Activated naive CD8-positive, alpha-beta T cell treated with anti-CD3 and anti-CD28 coated beads for 36 hours (primary cell): ENCODE measurements at places on chromosomes 6 and 20. TPM values are rescaled to one million over a fixed set of nuclear protein-coding genes. Genes with fewer than 3 reads are reported as not detected.

- H3K4me3 ChIP-seq, result no peak overlapping the region
- H3K27me3 ChIP-seq, result no peaks in the 10 kb centered on the region
- peaks cover 41% of the 10 kb centered on the region for H3K4me1 ChIP-seq
- DNase-seq, result no peak
- H3K36me3 ChIP-seq, result no peaks in the 10 kb centered on the region
- no peak overlapping the region for H3K27ac ChIP-seq
These were observed 337.9 kb downstream of the CD83 start for GRCh38 chr6:14455427-14455826.

- DNase-seq, result no peak
- H3K27me3 ChIP-seq, result peaks cover 19% of the 10 kb centered on the region
- H3K36me3 ChIP-seq, result no peaks in the 10 kb centered on the region
- no peak overlapping the region for H3K4me3 ChIP-seq
- no peak overlapping the region for H3K27ac ChIP-seq
These were observed 28.9 kb downstream of the TPD52L1 start for GRCh38 chr6:125182237-125183008.

DNA sequence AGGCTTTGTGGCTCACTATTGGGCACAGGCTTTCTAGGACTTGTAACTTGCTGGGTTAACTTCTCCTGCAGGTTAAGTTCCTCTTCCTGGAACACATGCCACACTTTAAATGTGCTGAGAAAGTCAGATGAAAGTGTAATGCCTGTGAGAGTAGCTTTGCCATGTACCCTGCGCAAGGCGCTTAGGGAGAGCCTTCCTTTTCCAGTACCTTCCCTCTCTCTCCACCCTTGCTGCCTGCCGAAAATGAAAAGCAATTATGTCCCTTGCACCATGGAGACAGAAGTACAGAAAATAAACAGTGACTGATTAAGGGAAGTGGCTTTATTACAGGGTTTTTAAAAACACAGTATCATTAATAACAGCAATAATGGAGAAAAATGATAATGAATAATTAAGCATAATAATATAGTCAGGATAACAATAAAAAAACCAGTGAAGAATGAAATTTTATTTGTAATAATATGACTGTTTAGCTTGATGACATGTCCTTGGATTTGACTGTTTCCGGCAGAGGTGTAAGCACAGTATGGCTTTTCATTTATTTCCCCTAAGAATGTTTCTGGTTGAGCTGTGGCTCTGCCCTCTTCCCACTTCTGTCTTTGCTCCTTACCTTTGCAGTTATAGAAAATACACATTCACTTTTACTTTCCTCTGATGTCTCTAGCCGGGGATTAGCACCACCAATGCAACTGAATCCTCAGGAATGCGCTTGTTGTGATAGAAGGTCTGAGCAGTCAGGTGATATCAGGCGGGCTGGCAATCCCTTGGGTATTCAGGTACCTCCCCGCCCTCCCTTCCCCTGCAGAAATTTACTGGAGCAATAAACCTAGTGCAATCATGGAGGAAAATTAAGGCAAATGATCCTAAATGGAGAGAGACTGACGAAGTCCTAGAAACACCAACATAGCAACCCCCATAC, 472.3 kb upstream of the CITED2 start:
- DNase-seq, result no peak
- H3K36me3 ChIP-seq, result no peaks in the 10 kb centered on the region
- H3K4me3 ChIP-seq, result no peak overlapping the region
- H3K4me1 ChIP-seq, result no peaks in the 10 kb centered on the region

The PLA2G7 gene
- total RNA-seq, result not detected

- peak; percentile 1 for DNase-seq
- H3K36me3 ChIP-seq, result peaks cover 2% of the 10 kb centered on the region
- peaks cover 5% of the 10 kb centered on the region for H3K4me1 ChIP-seq
- no peaks in the 10 kb centered on the region for H3K27me3 ChIP-seq
- H3K27ac ChIP-seq, result peak overlapping the region; percentile 36
These were observed 5.7 kb downstream of the PACRG start for GRCh38 chr6:162733489-162733888.

DNA sequence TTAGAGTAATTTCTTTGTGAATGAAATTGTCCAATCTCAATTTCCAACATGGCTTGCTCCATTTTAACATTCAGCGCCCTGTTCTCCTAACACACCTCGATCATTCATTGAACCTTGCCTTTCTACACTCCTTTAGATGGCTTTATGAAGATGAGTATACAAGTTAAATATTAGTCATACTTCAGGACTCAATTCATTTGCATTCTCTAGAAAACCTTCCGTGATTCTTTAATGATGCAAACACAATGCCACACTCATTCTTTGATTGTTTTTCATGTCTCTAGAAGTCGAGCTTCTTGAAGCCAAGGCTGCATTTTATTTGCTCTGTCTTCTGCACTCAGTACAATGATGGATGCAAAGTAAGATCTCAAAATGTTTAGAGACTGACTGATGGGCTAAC, 641.2 kb downstream of the DOK5 start:
- no peaks in the 10 kb centered on the region for H3K4me1 ChIP-seq
- H3K27ac ChIP-seq, result no peak overlapping the region
- no peak overlapping the region for H3K4me3 ChIP-seq
- no peak for DNase-seq

The NHLRC1 gene
- 0.16 TPM for total RNA-seq

DNA sequence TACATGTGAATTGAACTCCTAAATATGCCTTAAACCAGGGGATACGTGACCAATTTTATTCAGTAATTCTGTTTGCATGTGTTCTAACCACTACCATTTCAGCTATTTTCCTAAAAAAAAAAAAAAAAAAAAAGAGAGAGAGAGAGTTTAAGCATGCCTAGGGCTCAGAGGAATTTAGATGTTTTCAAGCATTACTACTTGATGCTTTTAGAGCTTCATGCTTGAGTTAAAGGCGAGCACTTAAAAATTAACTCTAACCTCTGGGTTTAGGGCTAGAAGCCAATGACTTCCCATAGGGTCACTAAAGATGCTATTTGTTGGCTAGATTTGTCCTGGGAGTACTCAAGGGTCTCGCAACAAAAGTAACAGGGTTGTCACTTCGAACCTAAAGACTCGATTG, 217.7 kb downstream of the ATXN1 start:
- no peaks in the 10 kb centered on the region for H3K27me3 ChIP-seq
- peaks cover 24% of the 10 kb centered on the region for H3K4me1 ChIP-seq
- peaks cover 32% of the 10 kb centered on the region for H3K36me3 ChIP-seq

The BANF2 gene
- total RNA-seq, result not detected

DNA sequence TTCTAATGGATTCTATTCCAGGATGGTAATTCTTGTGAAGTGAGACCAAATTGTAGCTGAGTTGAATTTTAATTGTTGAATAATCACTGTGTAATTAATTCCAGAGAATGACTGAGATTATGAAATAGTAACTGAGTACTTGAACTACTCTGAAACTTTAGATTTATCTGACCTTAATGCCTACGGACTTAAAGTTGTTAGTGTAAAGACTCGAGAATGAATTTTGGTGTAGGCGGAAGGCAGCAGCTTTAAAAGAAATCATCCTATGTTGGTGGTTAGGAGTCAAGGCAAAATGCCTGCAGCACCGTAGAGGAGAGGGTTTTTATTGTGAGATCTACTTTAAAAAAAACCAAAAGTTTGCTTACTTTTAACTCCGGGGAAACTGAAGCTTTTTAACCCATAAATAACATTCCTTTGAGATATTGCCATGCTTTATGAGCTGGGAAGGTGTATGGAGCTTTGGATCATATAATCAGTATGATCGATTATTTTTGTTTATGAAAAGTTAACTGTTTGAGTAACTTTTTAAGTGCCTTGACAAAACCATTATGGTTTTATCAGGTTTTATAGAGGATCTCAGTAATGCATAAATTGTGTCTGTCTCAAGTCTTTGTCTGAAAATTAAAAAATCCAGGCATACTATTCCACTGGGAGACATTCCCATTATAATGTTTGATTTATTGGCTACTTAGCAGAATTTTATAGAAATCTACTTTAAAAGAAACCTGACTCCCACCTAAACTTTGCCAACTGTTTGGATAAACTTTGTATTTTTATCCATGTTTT, 46.1 kb downstream of the MYO6 start:
- no peaks in the 10 kb centered on the region for H3K36me3 ChIP-seq
- no peaks in the 10 kb centered on the region for H3K4me1 ChIP-seq
- peaks cover 8% of the 10 kb centered on the region for H3K27me3 ChIP-seq
- DNase-seq, result no peak
- H3K4me3 ChIP-seq, result no peak overlapping the region

DNA sequence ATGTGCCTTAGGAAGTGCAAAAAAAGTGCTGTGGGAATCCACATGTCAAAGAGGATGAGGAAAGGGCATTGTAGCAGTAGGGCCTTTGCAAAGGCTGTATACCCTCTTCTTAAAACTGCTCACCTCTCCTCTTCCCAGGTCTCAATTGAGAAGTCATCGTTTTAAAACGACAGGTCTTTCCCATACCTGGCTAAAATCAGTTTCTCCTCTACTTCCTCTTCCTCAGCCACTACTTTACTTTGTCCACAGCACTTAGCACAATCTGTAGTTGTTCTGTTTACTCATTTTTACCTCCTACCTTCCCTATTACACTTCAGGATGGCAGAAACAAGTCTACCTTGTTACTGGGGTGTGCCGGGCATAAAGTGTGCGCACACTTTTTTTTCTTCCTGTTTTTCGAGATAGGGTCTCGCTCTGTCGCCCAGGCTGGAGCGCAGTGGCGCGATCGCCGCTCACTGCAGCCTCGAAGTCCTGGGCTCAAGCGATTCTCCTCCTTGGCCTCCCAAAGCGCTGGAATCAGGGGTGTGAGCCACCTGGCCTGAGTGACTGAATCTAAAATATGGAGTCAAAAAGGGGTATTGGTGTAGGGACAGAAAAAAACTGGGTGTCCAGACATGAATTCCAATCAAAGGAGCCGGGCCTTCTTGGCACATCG, 9.8 kb upstream of the ELOVL5 start:
- no peaks in the 10 kb centered on the region for H3K27me3 ChIP-seq
- DNase-seq, result no peak
- peak overlapping the region; percentile 82 for H3K4me3 ChIP-seq

The SIGLEC1 gene
- not detected for total RNA-seq

The CTCFL gene
- total RNA-seq, result not detected

The SIRPA gene
- 0.31 TPM for total RNA-seq

GRCh38 chr20:36447101-36447500, 94.2 kb upstream of the MYL9 start:
- no peak overlapping the region for H3K4me3 ChIP-seq
- H3K27ac ChIP-seq, result no peak overlapping the region
- H3K36me3 ChIP-seq, result no peaks in the 10 kb centered on the region
- no peak for DNase-seq

The NKX2-2 gene
- not detected for total RNA-seq

GRCh38 chr6:14638906-14639761, 521.6 kb downstream of the CD83 start:
- H3K4me1 ChIP-seq, result peaks cover 42% of the 10 kb centered on the region
- H3K4me3 ChIP-seq, result no peak overlapping the region
- H3K36me3 ChIP-seq, result no peaks in the 10 kb centered on the region
- H3K27ac ChIP-seq, result peak overlapping the region; percentile 23

GRCh38 chr20:50567860-50568548, 57.8 kb downstream of the PTPN1 start:
- H3K4me3 ChIP-seq, result no peak overlapping the region
- peaks cover 24% of the 10 kb centered on the region for H3K36me3 ChIP-seq
- DNase-seq, result no peak
- no peaks in the 10 kb centered on the region for H3K27me3 ChIP-seq

The PHF3 gene
- total RNA-seq, result 46.2 TPM

The PTCRA gene
- total RNA-seq, result not detected

GRCh38 chr6:151437401-151437800, 14.5 kb downstream of the RMND1 start:
- H3K36me3 ChIP-seq, result peaks cover 7% of the 10 kb centered on the region
- H3K4me1 ChIP-seq, result peaks cover 22% of the 10 kb centered on the region
- H3K4me3 ChIP-seq, result no peak overlapping the region
- no peak overlapping the region for H3K27ac ChIP-seq
- no peaks in the 10 kb centered on the region for H3K27me3 ChIP-seq

- H3K27me3 ChIP-seq, result peaks cover 19% of the 10 kb centered on the region
- DNase-seq, result no peak
- no peak overlapping the region for H3K4me3 ChIP-seq
- no peak overlapping the region for H3K27ac ChIP-seq
- peaks cover 23% of the 10 kb centered on the region for H3K36me3 ChIP-seq
These were observed 6.1 kb downstream of the MMP24 start for GRCh38 chr20:35232575-35232974.

GRCh38 chr6:45378334-45378926, 696 bp upstream of the SUPT3H start:
- peaks cover 24% of the 10 kb centered on the region for H3K4me1 ChIP-seq
- H3K36me3 ChIP-seq, result peaks cover 12% of the 10 kb centered on the region

GRCh38 chr6:43972913-43973300, 154.3 kb downstream of the MRPL14 start:
- H3K4me3 ChIP-seq, result no peak overlapping the region
- no peak for DNase-seq
- H3K4me1 ChIP-seq, result peaks cover 3% of the 10 kb centered on the region
- H3K36me3 ChIP-seq, result no peaks in the 10 kb centered on the region

- H3K4me1 ChIP-seq, result peaks cover 2% of the 10 kb centered on the region
- DNase-seq, result no peak
- H3K27ac ChIP-seq, result no peak overlapping the region
- H3K4me3 ChIP-seq, result no peak overlapping the region
These were observed 95.5 kb downstream of the THBS2 start for GRCh38 chr6:169158174-169158573.

The IL17F gene
- not detected for total RNA-seq

The REM1 gene
- total RNA-seq, result not detected

The DYNLT2 gene
- 2.0 TPM for total RNA-seq

- DNase-seq, result no peak
- H3K27ac ChIP-seq, result no peak overlapping the region
- no peaks in the 10 kb centered on the region for H3K36me3 ChIP-seq
- H3K4me1 ChIP-seq, result no peaks in the 10 kb centered on the region
These were observed 49.7 kb downstream of the JPH2 start for GRCh38 chr20:44137266-44137801.

- H3K36me3 ChIP-seq, result no peaks in the 10 kb centered on the region
- no peak overlapping the region for H3K27ac ChIP-seq
- peaks cover 3% of the 10 kb centered on the region for H3K4me1 ChIP-seq
These were observed 46.6 kb upstream of the RNF24 start for GRCh38 chr20:4061987-4062386.

The TTLL9 gene
- not detected for total RNA-seq

The SNRPB gene
- 481 TPM for total RNA-seq

The GABRR1 gene
- not detected for total RNA-seq

The UNC5CL gene
- total RNA-seq, result 1.7 TPM

The BPIFA2 gene
- not detected for total RNA-seq

The ENPP5 gene
- 0.33 TPM for total RNA-seq

DNA sequence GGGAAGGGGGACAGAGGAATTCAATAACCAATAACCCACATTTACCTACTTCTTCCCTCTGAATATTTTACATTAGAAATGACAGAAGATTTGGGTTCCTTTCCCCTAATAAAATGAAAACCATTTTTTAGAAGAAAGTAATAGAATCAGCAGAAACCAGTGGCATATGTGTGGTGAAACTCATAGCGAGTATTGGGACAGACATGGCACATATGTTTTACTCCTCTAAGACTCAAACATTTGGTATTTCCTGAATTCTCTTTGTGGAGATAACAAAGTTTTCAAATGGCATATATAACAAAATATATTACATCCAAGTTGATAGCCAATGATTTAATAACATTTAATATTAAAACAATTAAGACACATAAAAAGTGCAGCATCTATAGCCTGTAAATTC, 12.9 kb upstream of the BEND3 start:
- H3K27me3 ChIP-seq, result no peaks in the 10 kb centered on the region
- H3K4me1 ChIP-seq, result peaks cover 5% of the 10 kb centered on the region
- no peak overlapping the region for H3K4me3 ChIP-seq
- H3K36me3 ChIP-seq, result no peaks in the 10 kb centered on the region
- H3K27ac ChIP-seq, result no peak overlapping the region

The KIFC1 gene
- total RNA-seq, result 74.1 TPM

GRCh38 chr20:58433759-58434158, 44.7 kb downstream of the VAPB start:
- H3K27ac ChIP-seq, result no peak overlapping the region
- DNase-seq, result no peak
- peaks cover 45% of the 10 kb centered on the region for H3K4me1 ChIP-seq
- H3K36me3 ChIP-seq, result peaks cover 34% of the 10 kb centered on the region
- no peak overlapping the region for H3K4me3 ChIP-seq
